ENCODE measurements at places on chromosomes 4 and X.
A peak's percentile ranks its signal among the peaks of the same experiment; 100 is the strongest.

- no peak for DNase-seq
These were observed 451.2 kb downstream of the FAT4 start for GRCh38 chr4:125765941-125766340.

DNA sequence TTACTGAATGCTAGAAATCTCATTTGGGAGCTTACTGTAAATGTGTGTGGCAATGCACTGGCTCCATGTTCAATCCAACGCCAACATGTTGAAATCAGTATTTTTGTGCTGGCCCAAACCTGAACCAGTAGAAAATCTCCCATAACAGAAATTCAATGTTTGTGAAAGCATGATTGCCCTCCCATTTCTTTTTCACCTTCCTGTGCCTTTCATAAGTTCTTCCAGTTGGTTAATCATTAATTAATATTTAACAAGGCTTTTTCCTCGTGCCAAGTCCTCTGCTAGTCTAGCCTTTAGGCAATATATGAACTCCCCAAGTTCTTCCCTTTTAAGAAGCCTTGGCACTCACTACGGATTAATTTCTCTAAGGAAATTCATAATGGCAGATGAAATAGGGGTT, 1.3 kb upstream of the PLS3 start:
- no peak for DNase-seq

DNA sequence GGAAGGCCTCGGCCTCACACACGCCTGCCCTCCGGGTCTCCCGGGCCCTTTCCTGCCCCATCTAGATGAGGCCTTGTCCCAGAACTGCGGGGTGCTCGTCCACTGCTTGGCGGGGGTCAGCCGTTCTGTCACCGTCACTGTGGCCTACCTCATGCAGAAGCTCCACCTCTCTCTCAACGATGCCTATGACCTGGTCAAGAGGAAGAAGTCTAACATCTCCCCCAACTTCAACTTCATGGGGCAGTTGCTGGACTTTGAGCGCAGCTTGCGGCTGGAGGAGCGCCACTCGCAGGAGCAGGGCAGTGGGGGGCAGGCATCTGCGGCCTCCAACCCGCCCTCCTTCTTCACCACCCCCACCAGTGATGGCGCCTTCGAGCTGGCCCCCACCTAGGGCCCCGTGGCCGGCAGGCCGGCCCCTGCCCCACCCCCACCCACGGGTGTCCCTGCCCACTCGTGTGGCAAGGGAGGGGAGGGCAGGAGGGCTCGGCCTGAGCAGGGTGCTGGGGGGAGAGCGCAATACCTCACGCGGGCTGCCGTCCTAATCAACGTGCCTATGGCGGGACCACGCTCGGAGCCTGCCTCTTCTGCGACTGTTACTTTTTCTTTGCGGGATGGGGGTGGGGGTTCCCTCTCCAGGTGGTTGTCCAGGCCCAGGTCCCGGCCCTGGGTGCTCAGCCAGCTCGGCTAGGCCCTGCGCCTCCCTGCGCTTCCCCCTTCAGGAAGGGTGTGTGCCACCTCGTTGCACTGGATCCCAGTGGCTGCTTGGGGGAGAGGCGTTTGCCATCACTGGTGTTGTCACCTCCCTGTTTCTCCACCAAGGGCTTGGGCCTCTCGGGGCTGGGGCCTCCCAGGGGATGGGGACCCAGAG, 3.1 kb downstream of the DUSP9 start:
- no peak for DNase-seq

GRCh38 chr4:83388313-83388676, 53.6 kb upstream of the HPSE start:
- no peak for DNase-seq

GRCh38 chrX:14003028-14003427, 26.7 kb downstream of the GEMIN8 start:
- DNase-seq, result no peak

DNA sequence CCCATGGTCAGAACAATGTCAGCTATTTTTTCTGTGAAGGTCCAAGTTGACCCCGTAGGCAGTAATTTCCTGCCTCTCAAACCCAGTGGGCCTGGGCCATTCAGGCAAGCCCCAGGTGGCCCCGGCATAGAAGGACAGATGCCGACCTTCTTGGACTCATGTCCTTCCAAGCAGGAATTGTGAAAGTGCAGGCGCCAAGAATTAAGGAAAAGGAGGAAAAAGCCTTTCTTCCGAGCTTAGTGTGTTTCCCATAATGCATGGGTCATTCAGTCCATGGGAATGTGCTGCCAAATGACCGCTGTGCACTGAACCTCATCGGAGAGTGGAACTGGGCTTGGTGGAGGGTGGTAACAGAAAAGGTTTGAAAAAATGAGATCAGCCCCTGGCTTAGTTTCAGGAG, 196.5 kb upstream of the HS3ST1 start:
- no peak for DNase-seq

DNA sequence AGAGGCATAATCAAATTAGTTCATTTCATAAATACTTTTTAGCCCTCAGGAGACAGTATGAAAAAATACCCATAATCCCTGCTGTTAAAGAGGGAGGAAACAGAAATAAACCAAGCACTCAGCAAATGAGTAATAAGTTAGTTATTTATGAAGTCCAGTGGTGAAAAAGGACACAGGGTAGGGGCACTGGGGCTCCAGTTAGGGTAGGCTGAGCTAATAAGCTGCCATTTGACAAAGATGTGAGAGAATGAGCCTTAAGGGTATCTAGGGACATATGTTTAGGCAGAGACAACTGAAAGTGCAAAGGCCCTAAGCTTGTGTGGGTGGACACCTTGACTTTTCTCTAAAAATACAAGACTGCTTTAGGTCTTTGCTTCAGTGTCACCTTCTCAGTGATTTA, 94.4 kb downstream of the IL15 start:
- no peak for DNase-seq

DNA sequence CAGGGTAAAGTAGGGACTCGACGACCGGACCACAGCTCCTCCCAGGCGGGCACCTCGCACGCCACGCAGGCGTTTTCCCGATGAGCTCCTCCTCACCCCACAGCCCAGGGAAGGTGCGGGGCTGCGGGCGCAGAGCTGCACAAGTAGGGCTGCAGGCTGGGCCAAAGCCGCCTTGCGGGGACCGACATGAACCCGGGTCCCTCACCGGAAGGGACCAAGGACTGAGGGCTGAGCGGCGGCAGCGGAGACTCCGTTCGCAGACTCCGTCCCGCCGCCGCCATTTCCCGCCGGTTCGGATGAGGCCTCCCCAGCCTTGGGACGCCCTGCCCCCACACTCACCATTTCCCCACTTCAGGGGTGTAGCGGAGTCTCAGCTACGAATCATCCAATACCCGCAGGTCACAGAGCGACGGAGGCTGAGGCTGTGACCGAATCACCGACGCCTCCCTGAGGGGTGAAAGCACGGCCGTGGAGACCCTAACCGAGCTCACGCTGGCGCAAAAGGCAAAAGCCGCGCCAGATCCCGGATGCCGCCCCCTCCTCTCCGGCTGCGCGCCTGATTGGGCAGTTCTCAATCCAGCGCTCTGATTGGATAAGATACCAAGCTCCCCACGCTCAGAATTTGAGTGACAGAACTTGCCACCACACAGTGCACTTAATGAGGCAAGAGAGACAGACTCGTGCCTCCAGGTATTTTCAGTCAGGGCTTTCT, at the start of gene ZNF732:
Gene ZNF732 (minus strand): TSS at position 506 of the 712 bp plus-strand sequence. CDS start 164 bp downstream, at position 342.
- no peak for DNase-seq

DNA sequence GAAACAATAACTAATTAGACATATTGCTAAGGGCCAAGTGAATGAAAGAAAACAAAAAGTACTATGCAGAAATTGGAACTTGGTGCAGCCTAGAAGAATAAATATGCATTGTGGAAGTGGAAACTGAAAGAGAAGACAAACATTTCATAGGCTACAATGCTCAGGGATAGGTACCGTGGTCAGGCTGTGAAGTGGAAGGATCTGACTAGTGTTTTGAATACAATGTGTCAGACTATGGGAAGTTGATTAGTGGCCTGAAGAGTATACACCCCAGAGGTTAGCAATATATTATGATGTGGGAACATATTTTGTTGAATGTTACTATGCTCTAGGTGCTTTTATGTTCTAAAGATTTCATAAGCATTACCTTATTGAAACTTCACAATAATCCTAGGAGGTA, 36.8 kb downstream of the GPRIN3 start:
- DNase-seq, result no peak

DNA sequence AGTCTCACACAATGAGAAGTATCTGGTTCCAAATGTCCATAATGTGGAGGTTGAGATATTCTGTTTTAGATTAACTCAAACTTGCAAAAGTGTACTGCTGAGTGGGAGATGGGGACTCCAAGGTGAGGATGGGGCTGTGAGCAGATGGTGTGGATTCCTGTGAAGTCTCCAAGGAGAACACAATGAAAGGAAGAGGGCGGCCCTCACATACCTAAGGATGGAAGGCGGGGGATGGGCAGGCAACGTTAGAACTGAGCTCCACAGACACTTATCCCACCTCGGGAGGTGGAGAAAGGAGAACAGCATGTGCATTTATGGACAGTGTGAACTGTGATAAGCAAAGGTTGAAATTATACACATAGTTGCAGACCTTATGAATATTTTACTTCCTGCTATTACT, 9.9 kb upstream of the SPATA4 start:
- no peak for DNase-seq

DNA sequence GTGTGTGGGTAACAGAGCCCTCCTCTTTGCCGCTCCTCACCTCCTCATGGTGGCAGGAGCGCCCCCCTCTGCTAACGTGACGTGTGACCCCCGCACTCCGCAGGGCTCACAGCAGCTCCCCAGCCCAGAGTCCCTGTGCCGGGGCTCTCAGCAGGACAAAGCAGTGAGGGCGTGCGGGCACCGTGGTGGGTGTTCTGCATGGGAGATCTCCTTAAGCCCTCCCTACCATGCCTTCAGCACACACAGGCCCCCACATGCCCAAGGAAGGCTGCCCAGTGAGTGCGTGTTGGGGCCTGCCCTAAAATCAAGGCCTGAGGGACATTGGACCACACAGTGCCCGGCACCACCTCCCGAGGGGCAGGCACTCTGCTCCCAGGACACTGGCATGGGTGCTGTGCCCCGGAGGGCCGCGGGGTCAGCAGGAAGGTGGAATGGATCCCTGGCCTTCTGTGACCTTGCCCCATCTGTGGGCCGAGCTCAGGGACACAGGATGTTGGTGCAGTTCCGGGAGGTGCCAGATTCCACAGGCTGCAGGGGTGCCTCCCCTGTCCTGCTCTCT, 10.1 kb downstream of the PSAPL1 start:
- DNase-seq, result no peak

GRCh38 chr4:26839534-26839951, 21.1 kb upstream of the STIM2 start:
- DNase-seq, result no peak

DNA sequence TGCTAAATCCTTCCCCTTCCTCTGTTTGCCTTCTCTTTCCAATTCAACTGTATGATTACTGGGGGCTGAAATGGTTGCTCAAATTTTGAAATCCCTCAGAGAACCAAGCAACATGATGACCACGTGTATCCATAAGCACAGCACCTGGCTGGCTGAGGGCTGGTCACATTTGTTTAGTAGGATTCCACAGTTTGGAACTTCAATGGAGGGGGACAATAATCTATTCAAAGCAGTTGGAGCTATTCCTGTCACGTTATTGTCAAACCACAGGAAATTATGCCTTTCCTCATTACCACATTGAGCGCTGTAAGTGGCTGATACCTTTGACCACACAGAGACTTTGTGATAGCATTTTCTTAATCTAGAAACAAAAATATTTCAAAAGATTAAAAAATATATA, 7.0 kb downstream of the TMSB4X start:
- no peak for DNase-seq

DNA sequence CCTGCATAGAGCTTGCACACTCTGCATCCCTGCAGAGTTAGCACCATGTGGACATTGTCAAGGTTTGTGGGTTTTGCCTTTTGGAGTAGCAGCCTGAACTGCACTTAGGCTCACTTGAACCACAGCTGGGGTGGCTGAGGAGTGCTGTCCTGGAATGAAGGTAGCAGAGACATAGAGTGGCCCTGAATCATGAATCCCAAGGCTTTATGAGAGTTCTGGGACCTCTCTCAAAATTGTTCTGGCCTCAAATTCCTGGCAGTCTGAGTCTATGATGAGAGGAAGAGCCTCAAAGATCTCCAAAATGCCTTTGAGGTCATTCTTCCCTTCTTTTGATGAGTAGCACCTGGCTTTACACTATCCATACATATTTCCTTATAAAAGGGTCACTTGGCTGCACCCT, 37.1 kb upstream of the ADH1C start:
- no peak for DNase-seq

- peak; percentile 15 for DNase-seq
These were observed 97.0 kb upstream of the LNX1 start for GRCh38 chr4:53688186-53688790.

GRCh38 chrX:118990512-118991227, 16.3 kb downstream of the LONRF3 start:
- no peak for DNase-seq

- DNase-seq, result no peak
These were observed 9.8 kb upstream of the PCDH18 start for GRCh38 chr4:137541876-137542646.

DNA sequence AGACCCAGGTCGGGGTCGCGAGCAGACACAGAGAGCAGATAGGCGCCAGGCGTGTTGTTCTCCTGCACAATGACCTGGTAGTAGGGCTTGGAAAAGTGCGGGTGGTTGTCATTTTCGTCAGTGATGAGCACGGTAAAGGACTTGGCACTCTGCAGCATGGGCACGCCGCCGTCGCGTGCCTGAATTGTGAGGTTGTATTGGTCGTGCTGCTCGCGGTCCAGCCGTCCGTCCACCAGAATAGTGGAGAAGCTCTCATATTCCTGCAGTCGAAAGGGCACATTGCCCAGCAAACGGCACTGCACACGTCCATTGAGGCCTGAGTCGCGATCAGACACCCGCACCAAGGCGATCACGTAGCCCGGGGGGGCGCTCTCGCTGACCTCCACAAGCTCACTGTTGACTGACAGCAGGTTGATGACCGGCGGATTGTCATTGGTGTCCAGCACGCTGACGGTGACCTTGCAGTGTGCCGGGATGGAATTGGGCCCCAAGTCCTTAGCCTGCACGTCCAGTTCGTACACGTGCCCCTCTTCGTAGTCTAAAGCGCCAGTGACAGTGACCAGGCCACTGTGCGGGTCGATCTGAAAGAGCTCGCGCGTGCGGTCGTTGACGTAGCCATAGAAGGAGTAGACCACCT, 2.8 kb downstream of the PCDH19 start:
- peak; percentile 7 for DNase-seq

DNA sequence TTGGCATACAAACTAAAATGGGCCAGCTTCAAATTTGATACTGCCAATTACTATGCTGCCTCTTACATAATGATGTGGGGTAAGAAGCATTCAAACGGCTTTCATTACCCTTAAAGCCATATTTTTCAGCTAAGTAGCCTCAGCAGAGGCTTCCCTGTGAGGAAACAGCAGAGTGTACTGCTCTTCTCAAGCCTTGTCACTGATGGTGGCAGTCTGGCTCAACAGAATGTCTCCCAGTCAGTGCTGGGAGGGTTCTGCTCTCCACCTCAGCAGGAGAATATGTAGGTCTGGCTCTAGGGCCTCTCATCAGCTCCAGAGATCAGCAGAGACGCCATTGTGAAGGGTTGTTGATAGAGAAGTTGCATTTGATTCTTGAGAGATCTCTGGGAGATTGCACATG, 44.6 kb upstream of the MBNL3 start:
- DNase-seq, result no peak

- DNase-seq, result no peak
These were observed 41.2 kb downstream of the BEND2 start for GRCh38 chrX:18179446-18179845.

DNA sequence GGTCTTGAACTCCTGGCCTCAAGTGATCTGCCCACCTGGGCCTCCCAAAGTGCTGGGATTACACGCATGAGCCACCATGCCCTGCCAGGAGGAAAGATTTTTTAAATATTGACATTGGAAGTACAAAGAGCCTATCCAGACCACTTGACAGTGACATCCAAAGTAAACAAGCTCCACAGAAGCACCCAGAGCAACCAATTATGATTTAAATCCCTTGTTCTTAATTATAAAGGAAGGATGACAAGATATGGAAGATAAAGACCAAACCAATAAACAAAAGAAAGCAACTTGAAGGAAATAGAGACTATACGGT, 27.7 kb upstream of the RPL34 start:
- DNase-seq, result no peak

Measured in GM13976 (cell line).